Stimulated activated CD4-positive, alpha-beta T cell treated with anti-CD3 and anti-CD28 coated beads, Interleukin-1b, Interleukin-23, amount 100 ng/mL, for 1 hour (primary cell): ENCODE measurements at places on chromosomes 12 and 14.

- DNase-seq, result no peak
These were observed 338.4 kb downstream of the ADAMTS20 start for GRCh38 chr12:43213608-43214007.

DNA sequence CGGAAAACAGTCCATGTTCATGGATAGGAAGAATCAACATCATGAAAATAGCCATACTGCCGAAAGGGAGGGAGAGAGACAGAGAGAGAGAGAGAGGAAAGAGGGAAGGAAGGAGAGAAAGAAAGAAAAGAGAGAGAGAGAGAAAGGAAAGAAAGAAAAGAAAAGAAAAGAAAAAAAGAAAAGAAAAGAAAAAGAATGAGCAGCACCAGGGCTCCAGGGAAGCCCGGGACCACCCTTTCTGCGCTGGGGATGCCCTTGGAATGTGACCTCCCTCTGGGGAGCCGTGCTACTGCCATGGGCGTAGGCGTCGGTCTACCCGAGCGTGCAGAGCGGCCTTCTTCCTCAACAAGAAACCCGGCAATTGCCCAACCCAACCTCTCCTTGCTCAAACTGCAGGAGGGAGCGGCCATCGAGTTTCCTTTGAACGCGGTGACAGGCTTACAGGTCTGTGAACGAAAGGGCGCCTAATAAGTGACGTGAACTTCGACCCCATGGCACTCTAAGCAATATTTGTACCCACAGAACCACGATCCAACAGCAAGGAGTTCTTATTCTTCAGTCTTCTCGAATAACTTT lies 16.9 kb downstream of the OR6S1 start:
- no peak for DNase-seq

DNA sequence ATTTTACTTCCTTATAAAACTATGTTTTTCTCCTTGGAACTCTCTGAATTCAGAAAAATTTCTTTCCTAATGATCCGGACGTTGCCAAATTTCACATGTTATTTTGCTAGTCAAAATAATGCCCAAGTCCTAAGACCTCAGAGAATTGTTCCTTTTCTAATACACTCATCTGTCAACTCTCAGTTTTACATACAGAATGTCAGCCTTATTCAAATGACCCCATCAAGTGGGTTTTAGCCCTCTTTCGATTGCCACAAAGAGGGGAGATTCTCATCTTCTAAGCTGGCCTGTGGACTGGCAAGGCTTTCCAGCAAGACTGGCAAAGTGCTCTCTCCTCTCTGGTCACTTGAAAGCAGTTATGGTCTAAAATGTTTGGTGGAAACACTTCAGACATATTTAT lies 99.3 kb upstream of the GPHB5 start:
- no peak for DNase-seq

GRCh38 chr14:65360144-65360784 lies 52.3 kb upstream of the FUT8 start:
- DNase-seq, result no peak

DNA sequence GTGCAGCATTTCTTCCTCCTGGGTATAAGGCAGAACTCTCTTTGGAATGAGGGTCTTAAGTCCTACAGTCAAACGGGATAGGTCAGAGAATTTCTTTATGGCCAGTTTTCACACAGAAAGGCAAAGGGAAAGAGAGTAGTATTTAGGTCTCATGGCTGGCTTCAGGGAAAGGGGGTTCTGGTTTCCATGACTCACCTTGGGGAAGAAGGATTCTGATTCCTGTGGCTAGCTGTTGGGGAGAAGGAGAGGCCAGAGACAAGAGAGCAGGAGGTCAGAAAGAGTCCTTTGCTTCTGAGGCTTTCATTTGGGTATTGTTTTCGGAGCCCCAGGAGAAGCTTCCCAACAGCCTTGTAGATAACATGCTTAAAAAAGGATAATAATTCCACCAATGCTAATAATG lies 332.5 kb downstream of the NPAS3 start:
- DNase-seq, result no peak

- DNase-seq, result no peak
These were observed 213.0 kb downstream of the ADAMTS20 start for GRCh38 chr12:43338848-43339526.

DNA sequence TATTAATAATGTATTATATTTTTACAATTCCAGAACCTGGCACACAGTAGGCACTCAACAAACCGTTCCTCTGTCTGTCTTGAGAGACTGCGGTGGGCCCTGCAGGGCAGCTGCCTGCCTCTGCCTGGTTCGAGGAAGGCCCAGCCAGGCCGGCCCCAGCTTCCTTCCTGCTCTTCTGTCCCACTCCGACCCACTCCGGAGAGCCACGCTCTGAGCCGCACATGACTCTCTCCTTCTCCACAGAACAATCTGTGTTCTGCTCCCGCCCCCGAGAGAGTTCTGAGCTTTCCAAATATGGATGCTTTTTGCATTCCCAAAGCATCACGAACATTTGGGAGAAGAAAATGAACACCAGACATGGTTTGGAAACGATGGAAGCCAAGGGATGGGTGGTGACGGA lies 57.3 kb downstream of the TTC7B start:
- DNase-seq, result no peak

- DNase-seq, result no peak
These were observed 234.2 kb upstream of the ARHGAP5 start for GRCh38 chr14:31842899-31843298.
